Amygdala (tissue), 56 donors: ENCODE measurements at places on chromosomes 13 and 19.

DNA sequence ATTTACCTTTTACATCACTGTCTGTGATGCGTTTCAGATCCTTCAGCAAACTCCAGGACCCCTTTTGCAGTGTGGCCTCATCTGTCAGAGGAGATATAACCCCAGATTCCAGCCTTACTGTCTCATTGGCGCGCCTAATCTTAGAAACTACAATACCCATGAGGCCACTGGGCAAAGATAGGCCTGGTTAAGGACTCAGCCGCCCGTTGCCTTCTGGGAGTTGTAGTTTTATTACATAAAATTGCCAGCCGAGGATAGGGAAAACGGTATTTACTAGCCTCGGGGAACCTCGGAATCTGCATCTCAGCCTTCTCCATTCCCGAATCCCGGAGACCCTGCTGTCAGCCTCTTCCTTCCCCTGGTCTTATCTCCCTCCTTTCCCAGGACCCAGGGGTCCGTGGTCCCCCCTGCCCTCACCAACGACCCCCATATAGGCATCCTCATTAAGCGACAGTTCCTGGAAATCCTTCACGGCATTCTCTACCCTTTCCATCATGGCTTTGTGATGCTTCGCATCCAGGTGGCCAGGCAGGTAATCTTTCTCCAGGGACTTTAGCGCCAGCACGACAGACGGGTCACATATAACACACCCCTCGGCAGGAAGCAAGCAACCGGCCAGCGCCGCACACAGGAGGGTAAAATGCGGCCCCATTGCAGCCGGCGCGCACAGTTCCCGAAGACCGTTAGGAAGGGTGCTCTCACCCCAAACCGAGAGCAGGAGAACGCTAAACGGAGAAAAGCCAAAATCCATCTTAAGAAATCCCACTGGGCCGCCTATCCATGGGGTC is 1.3 kb downstream of the IZUMO1 start:
- no peak for DNase-seq

DNA sequence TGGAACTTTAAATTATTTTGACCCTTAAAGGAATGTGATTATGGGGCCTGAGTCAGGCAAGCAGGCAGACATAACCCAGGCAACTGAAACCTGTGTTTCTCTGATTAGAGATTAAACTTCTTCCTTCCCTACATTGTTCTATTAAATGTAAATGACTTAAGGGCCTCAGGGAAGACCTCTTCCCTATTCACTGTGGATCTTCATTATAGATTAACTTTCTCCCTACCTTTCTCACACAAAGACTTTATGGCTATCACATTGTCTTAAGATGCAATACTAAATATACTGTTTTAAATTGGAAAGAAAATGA is 8.8 kb upstream of the METTL21C start:
- no peak for DNase-seq

- DNase-seq, result no peak
These were observed 5.4 kb downstream of the TYK2 start for GRCh38 chr19:10374931-10375330.

- DNase-seq, result no peak
These were observed 340.0 kb downstream of the DNAJC15 start for GRCh38 chr13:43363156-43363953.

- DNase-seq, result no peak
These were observed 183.3 kb downstream of the HS6ST3 start for GRCh38 chr13:96273196-96273595.

GRCh38 chr19:44643605-44644401 is at the start of gene PVR:
Gene PVR, plus strand, starts transcription at chr19:44643910. Its CDS starts 187 bp downstream, at chr19:44644097.
- DNase-seq, result peak; percentile 43

GRCh38 chr13:46799139-46799538 is 2.2 kb upstream of the ESD start:
- DNase-seq, result no peak

DNA sequence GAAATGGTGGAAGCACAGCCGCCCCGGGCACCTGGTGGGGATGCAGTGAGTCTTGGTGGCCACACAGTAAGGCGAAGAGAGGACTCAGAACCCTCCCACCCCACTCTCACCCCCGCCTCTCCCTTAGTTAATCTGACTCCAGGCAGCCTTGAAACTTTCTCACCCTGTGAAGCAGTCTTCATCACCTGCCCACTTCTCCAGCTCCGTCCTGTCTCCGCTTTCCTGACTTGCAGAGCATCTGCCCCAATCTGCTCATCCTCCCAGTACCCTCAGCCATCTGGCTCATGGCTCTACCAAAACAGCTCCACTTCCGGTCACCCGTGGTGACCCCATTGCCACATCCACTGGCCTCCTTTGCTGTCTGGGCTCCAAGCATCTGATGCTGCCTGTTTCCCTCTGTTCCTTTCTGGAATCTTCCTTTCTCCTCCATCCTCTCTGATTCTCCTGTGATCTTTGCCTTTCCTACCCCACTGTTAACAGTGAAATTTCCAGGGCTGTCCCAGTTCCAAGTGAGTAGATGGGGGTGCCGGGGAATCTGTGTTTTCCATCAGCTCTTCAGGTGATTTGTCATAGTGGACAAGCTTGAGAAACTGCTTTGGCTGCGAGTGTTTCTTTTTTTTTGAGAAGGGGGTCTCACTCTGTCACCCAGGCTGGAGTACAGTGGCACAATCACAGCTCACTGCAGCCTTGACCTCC is 4.3 kb downstream of the USF2 start:
- DNase-seq, result no peak

GRCh38 chr19:53311044-53311443 is 22.5 kb upstream of the ZNF845 start:
- no peak for DNase-seq

GRCh38 chr13:111572956-111573761 is 252.7 kb downstream of the TEX29 start:
- no peak for DNase-seq

- DNase-seq, result no peak
These were observed 21.3 kb upstream of the VSTM2B start for GRCh38 chr19:29504454-29504853.

- no peak for DNase-seq
These were observed 48.0 kb upstream of the RCBTB2 start for GRCh38 chr13:48580896-48581295.

DNA sequence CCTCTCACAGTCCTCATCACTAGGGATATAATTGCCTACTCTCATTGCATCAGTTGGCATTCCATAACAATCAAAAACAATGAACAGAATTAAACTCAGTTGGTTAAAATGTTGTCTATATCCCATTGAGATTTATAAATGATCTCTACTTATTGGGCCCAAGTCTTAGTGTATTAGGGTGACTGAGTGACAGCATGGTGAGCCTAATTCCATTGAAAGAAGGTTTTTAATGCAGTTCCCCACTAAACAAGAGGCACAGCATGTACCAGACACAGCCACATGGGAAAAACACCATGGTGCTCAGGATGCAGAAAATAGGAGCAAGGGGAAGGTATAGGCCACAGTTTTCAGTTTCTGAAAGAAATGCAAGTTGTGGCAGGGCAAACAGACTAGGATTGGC is 208.4 kb downstream of the RFC3 start:
- DNase-seq, result no peak

DNA sequence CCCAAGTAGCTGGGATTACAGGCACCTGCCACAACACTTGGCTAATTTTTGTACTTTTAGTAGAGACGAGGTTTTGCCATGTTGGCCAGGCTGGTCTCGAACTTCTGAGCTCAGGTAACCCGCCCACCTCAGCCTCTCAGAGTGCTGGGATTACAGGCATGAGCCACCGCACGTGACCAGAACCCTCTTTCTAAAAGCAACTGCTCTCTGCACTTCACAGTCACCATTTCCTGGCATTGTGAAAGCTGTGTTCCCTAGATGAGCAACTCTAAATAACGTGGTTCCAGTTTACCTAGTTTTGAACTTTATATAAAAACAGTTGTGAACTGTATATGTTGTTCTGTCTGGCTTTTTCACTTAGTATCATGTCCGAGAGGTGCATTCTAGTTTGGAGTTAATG is 152.9 kb downstream of the SIPA1L3 start:
- no peak for DNase-seq

DNA sequence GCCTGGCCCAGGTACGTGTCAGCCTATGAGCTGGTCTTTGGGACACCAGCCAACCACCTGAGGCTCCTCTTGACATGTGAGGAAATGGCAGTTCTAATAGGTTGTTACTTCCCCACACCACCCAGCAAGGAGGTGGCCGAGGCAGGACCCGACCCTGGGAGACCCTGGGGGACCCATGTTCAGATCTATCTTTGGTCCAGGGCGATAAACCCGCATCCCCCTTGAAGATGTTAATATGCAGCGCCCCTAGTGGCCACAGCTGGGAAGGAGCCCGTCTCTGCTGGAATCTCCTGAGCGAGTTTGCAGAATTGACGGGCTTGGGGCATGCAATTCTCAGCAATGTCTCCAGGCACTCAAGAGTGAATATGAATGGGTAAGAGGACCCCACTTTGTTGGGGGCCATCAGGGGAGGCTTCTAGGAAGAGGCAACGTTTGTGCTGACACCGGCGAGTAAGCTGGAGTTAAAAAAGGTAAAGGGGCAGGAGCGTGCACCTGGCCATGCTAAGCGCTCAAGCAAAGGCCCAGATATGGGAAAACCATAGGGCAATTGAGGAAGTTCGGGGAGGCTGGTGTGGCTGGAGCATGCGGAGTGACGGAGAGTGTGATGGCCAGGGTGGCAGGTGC is 1.5 kb upstream of the MYO1F start:
- DNase-seq, result peak; percentile 65

DNA sequence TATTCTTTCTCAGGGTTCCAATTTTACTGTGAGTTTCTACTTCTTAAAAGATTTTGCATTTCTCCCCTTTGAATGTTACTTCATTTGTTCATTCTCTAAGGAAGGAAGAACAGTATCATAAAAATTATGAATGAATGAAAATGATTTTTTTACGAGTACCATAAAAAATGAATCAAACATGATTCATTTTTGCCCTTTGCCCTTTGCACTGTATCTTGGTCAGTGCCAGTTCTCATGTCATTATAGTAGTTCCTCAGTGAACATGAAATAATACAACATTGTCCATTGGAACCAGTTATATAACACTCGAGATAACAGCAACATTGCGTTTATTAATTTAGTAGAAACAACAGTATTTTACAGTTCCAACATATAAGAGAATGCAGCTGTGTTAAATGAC is 28.8 kb downstream of the FLT1 start:
- no peak for DNase-seq

DNA sequence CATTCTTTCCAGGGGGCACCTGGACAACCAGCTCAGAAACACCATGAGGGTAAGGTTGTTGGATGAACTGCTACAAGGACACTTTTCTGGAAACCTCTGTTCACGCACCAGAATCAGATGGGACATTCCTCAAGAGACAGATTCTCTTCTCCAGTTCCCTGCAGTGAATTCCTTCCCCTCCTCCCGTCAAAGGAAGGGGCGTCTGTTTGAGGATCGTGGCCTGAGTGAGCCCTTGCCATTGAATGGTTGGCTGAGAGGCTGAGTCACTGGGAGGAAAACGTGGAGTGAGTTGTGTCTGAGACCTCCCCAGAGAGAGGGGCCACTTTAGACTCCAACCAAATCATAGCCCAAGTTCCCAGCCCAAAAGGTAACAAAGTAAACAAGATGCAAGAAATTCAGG is 79.4 kb upstream of the ZNF507 start:
- DNase-seq, result no peak

- DNase-seq, result no peak
These were observed 50.9 kb downstream of the CCDC70 start for GRCh38 chr13:51912511-51913225.

- DNase-seq, result no peak
These were observed 49.2 kb upstream of the RGCC start for GRCh38 chr13:41408121-41408520.

GRCh38 chr13:46267166-46267565 is 55.4 kb downstream of the LRRC63 start:
- no peak for DNase-seq

DNA sequence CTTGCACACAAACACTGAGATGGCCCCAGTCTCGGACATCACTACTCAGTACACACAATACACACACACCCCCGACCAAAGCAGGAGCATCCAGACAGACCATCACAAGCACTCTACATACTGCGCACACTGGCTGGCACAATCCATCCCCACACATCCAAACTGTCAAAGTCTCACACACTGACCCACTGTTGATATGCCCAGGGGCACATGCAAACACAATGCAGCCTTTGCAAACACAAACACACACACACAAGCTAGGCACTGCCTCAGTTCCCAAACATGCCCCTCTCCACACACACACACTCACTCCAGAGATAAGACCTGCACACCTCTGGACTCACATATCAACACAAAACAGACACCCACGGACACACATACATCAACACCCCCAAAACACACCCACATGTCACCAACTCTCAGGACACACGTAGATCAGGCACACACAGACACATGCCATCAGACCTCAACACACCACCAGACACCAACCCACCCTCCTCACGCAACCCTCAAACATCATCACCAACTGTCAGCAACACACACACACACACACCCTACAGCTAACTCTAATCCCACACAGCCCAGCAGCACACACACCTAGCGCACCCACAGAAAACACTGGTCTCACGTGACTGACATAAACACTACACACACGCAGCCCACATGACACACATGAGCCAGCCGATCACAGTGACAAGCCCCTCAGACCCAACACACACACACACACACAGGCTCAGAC is 1.9 kb downstream of the BBC3 start:
- DNase-seq, result no peak

- peak; percentile 41 for DNase-seq
These were observed 114.3 kb downstream of the TEX26 start for GRCh38 chr13:31046711-31047279.
